ENCODE measurements at places on chromosomes 11 and 22. TPM values are rescaled to one million over a fixed set of nuclear protein-coding genes. Genes with fewer than 3 reads are reported as not detected.

- H3K4me3 ChIP-seq, result no peak overlapping the region
- peaks cover 3% of the 10 kb centered on the region for H3K4me1 ChIP-seq
- H3K27me3 ChIP-seq, result peaks cover 6% of the 10 kb centered on the region
- H3K36me3 ChIP-seq, result no peaks in the 10 kb centered on the region
- DNase-seq, result no peak
Measured at GRCh38 chr22:45649809-45650208, 21.8 kb upstream of the ATXN10 start.

SLC15A3 gene
- 1.9 TPM for total RNA-seq

GRCh38 chr11:75035911-75036565, 47.3 kb downstream of the NEU3 start:
- peaks cover 2% of the 10 kb centered on the region for H3K27me3 ChIP-seq
- DNase-seq, result no peak
- H3K36me3 ChIP-seq, result no peaks in the 10 kb centered on the region
- no peak overlapping the region for H3K4me3 ChIP-seq
- no peak overlapping the region for H3K27ac ChIP-seq
- peaks cover 8% of the 10 kb centered on the region for H3K4me1 ChIP-seq

TMEM86A gene
- total RNA-seq, result 0.36 TPM

GRCh38 chr11:20161230-20161918, 1.1 kb upstream of the DBX1 start:
- no peak overlapping the region for H3K27ac ChIP-seq
- H3K4me1 ChIP-seq, result no peaks in the 10 kb centered on the region
- no peak overlapping the region for H3K4me3 ChIP-seq
- H3K27me3 ChIP-seq, result peaks cover 90% of the 10 kb centered on the region
- H3K36me3 ChIP-seq, result no peaks in the 10 kb centered on the region
- no peak for DNase-seq

SF3A1 gene
- 36.9 TPM for total RNA-seq

GRCh38 chr11:111526501-111526900, 11.9 kb downstream of the HOATZ start:
- no peaks in the 10 kb centered on the region for H3K36me3 ChIP-seq
- H3K27ac ChIP-seq, result no peak overlapping the region
- no peaks in the 10 kb centered on the region for H3K27me3 ChIP-seq

ME3 gene
- 9.0 TPM for total RNA-seq

SLC22A12 gene
- total RNA-seq, result not detected

NXPE2 gene
- total RNA-seq, result not detected

SLC6A5 gene
- total RNA-seq, result not detected

DNA sequence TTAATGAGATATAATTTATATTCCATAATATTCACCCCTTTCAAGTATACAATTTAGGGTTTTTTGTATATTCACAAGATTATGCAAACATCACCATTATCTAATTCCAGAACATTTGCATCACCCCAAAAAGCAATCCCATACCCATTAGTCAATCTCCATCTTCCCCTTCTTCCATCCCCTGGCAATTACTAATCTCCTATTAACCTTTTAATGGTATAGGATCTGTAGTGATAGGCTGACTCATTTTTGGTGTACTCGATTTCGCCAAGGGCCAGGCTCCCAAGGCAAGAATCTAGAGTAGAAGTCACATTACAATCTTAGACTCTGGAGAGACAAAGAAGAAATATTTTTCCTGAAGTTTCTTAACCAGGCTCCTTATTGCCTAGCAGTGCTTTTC, 113.4 kb downstream of the GAB2 start:
- H3K4me3 ChIP-seq, result no peak overlapping the region
- H3K4me1 ChIP-seq, result no peaks in the 10 kb centered on the region
- DNase-seq, result no peak

DNA sequence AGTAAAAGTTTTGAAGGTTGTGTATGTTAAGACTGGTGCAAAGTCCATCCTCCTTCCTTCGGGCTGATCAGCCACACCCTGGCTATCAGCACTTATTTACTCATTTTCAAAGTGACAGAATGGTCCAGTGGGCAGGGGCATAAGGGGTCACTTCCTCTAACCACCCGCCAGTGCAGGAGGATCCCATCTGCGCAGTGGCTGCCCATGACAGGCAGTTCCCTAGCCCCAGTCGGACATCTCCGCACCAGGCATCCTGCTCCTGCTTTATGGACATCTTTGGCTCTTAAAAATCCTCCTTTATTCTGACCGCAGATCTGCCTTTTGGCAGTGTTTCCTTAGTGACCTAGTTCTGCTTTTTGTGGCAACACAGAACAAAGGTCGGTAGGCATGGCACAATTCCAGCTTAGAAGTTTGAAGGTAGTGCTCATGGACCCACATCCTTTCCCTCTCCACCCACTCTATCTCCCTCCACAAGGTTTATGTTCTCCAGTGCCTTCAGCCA, 55.9 kb downstream of the BMAL1 start:
- no peak for DNase-seq
- H3K27me3 ChIP-seq, result no peaks in the 10 kb centered on the region
- no peak overlapping the region for H3K4me3 ChIP-seq
- H3K27ac ChIP-seq, result no peak overlapping the region
- no peaks in the 10 kb centered on the region for H3K36me3 ChIP-seq

DNA sequence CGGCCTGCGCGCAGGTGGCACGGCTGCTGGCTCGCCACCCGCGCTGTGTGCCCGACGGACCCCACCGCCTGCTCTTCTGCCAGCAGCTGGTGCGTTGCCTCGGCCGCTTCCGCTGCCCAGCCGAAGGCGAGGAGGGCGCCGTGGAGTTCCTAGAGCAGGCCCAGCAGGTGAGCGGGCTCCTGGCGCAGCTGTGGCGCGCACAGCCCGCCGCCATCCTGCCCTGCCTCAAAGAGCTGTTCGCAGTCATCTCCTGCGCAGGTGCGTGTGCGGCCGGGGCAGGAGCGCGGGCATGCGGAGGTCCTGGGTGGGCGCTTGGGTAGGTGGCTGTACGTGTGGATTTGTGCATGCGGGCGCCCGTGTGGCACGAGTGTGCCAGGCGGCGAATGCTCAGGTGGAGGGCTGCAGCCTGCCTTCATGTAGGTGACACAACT, 8.0 kb downstream of the USP35 start:
- H3K27me3 ChIP-seq, result no peaks in the 10 kb centered on the region
- H3K4me1 ChIP-seq, result no peaks in the 10 kb centered on the region

GRCh38 chr11:88801484-88802123, 264.2 kb downstream of the GRM5 start:
- H3K36me3 ChIP-seq, result no peaks in the 10 kb centered on the region
- no peak overlapping the region for H3K4me3 ChIP-seq
- DNase-seq, result no peak

HYLS1 gene
- total RNA-seq, result 11.7 TPM
